Skeletal muscle cell (primary cell): ENCODE measurements at places on chromosomes 13 and 19.

DNA sequence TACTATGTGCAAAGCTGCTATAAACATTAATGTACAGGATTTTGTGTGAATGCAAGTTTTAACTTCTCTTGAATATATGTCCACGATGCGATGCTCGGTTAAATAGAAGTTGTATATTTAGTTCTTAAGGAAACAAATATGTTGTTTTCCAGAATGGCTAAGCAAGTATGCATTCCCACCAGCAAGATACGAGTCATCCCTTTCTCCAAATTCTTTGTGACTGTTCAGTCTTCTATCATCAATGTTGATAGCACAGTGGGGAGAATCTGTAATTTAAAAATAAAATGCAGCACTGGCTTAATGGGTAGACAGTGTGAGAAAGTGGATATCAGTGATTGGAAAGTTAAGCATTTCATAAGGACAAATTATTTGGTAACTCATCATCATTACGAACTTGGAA is 1340.8 kb downstream of the PCDH9 start:
- no peak for DNase-seq

DNA sequence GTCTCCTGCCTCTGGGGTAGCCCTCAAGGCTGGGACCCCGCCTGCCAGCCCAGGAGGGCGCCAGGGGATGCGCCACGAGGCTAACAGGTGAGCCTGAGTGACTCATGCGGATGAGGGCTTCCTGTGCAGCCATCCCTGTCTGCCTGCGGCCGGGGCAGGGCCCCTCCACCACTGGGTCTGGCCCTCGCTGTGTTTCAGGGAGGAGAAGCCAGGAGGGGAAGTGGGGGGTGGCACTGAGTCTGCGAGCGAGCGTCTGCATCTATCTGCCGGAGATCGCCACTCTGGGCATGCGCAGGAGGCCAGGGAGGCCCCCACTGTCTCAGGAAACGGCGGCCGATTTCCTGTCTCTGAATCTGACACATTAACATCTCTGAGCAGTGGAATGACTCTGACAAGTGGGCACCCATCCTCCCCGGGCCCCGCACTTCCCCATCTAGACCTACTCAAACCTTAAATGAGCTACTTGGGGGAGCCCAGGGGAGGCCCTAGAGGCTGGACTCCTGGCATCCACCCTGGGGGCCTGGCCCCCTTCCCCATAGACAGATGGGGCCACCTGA is 19.7 kb downstream of the RFX1 start:
- DNase-seq, result no peak

- no peak for DNase-seq
These were observed 5.5 kb upstream of the MRI1 start for GRCh38 chr19:13758795-13759194.

GRCh38 chr19:32661318-32661717 is 13.7 kb downstream of the ANKRD27 start:
- DNase-seq, result no peak

DNA sequence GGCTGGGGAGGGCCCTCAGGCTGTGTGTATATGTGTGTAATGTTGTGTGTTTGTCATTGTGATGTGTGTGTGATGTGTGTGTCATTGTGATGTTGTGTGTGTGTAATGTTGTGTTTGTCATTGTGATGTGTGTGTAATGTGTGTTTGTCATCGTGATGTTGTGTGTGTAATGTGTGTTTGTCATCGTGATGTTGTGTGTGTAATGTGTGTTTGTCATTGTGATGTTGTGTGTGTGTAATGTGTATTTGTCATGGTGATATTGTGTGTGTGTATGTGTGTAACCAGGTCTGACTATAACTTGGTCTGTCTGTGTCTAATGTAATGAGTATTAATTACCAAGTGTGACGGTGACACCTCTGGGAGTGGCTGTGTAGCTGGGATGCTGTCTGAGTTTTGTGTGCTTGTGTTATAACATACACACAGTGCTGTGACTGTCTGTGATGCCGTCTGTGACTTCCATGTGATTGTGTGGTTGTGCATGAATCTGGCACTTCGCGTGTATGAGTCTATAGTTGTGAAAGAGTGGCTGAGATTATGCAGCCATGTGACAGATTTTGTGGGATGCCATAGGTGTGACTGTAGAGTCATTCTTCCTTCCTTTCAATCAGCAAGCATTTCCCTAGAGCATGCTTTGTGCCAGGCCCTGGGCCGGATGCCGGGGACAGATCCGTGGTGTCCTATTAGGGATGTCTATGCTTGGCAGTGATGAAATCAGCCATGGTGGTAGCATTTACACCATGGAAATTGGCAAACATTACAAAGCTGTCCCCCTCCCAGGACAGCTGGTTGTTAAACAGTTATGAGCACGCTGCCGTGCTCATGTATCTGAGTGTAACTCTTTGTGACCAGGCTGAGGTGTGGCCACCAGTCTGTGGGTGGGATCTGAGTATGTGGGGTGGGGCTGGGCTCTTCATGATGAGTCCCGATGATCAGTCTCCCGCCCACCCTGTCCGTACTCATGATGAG is 6.4 kb downstream of the TNFSF14 start:
- no peak for DNase-seq

DNA sequence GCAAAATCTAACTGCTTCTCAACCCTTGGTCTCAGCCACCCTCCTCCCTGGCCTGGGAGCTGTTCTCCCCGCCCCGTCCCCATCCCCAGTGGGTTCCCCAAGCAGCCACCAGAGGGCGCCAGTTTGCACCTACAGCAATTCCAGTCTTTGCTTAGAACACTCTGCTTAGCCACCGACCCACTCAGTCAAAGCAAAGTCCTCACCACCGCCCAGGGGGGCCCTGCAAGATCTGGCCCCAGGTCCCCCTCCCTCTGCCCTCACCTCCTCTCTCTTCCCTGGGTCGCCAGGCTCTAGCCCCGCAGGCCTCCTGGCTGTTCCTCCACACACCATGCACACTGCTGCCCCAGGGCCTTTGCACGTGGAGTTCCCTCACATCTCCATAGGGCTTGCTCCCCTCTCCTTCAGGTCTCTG is 12.4 kb downstream of the TMEM143 start:
- DNase-seq, result no peak

- DNase-seq, result no peak
These were observed 16.2 kb upstream of the IFT88 start for GRCh38 chr13:20550799-20551198.

GRCh38 chr19:41530761-41531301 is 45.1 kb upstream of the CEACAM21 start:
- no peak for DNase-seq

GRCh38 chr13:82070416-82070815 is 1729.5 kb upstream of the SPRY2 start:
- DNase-seq, result no peak

DNA sequence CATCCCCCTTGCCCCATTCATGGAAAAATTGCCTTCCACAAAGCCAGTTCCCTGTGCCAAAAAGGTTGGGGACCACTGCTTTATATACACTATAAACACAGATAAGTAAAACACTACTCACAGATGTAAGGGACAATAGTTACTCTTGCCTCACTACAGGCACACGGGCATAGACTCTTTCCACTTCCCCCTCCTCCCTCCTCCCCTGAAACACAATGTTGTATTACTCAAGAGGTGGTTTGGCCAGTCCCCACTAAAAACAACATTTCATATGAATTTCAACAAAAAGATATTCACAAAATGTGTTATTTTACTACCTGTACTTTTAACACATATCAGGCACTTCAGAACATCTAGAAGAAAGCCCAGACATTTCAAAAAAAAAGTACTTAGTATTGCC is 45.1 kb downstream of the EPSTI1 start:
- DNase-seq, result peak; percentile 51

GRCh38 chr13:108495646-108496361 is 133.6 kb upstream of the MYO16 start:
- DNase-seq, result no peak

DNA sequence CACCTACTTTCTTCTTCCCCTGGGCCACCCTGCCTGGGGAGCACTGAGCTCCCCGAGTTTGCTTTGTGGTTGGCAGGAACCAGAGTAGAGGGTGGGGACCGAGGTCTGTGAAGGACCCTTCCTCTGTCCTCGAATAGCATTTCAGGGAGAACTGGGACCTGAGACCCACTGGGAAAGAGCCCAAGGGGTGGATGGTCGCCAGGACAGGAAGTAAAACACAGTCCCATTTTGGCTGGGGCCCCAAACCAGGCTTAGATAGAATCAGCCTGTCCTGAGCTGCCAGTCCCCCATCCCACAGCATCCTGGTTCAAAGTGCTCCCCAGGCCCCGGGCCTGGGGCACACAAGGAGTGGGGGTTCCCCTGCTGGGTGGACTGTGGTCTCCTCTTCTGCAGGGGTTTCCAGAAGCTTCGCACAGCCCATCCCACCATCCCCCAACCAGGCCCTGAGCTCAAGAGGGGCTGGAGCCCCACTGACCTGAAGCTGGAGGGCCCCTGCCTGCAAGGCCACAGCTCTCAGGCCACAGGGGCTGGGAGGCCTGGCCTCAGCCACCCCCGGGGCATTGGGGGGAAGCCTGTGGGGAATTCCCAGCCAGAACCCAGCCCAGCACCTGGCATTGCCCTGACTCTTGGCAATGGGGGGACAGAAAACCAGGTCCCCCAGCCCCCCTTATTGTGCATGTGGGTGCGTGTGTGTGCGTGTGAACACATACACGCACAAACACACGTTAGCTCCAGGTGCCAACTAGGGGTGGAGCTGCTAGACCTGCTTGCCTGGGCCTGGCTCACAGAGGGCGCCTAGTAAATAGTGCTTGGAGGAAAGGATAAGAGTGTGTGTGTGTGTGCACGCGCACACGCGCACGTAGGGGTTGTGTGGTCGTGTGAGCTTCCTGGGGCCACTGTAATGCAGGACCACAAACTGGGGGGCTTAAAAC is 995 bp upstream of the MKNK2 start:
- no peak for DNase-seq
